Activated CD4-positive, alpha-beta memory T cell treated with anti-CD3 and anti-CD28 coated beads, Interleukin-2, amount 10 ng/mL, durations not matched to agents 7 days and 5 days (primary cell): ENCODE measurements at places on chromosomes 11 and 22. TPM values are rescaled to one million over a fixed set of nuclear protein-coding genes. Genes with fewer than 3 reads are reported as not detected.

- peak; percentile 18 for DNase-seq
Observed at GRCh38 chr11:34840736-34841386, 75.3 kb downstream of the APIP start.

GRCh38 chr11:118679483-118679882 lies at the start of gene TREH:
Gene TREH, minus strand, starts transcription at chr11:118679650. Its CDS starts 23 bp downstream, at chr11:118679627.
- DNase-seq, result no peak

DNA sequence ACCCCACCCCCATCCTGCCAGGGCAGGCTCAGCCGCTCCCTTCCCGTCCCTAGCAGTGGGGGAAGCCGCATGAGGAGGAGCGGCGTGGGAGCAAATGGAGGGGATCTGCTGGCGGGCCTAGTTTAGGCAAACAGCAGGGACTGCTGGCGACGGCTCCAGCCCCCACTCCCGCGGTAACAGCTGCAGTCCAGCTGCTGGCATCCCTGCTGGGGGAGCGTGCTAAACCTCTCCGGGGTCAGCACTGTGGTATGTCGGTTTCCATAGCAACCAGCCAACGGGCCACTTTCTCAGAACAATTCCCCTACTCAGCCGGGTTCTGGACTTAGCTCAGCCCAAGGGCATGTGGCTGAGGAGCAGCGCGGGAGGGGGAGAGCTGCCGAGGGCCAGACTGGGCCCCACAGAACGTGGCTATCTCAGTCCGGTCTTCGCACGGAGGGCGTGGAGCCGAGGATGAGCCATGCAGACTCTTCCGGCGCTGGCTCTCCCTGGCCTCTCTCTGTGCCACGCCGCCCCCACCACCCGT lies 98.8 kb downstream of the PKNOX2 start:
- no peak for DNase-seq

GRCh38 chr11:12429155-12429554 lies 51.8 kb downstream of the PARVA start:
- no peak for DNase-seq

OR9G4 gene
- total RNA-seq, result not detected

SIAE gene
- total RNA-seq, result 8.2 TPM

DNA sequence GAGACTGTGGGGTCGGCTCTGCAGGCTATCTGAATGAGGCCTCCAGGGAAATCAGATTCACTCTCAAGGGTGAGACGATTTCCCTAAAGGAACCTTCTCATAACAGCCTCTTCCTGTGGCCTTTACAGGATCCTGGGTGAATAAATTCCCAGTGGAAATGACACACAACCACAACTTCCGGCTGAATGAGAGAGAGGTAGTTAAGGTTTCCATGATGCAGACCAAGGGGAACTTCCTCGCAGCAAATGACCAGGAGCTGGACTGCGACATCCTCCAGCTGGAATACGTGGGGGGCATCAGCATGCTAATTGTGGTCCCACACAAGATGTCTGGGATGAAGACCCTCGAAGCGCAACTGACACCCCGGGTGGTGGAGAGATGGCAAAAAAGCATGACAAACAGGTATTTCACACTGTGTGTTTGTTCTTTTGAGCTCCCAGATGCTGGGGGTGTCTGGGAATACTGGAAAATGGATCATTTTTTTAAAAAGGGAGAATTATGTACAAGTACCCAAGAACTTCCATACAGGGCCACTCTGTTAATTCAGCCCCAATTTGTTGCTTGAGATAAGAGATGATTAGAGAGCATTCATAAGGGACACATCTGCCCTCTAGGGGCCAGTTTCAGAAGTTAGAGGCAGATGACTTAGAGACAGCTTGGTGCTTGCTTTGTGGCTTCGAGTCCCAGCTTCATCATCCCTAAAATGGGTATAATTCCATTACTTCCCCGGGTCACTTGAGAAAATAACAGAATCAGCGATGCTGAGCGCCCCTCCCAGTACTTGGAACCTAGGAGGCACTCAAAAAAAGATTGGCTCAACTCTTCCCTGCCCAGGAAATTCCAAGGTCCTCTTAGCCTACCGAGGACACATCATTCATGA lies 10.2 kb downstream of the SERPIND1 start:
- DNase-seq, result peak; percentile 47

DNA sequence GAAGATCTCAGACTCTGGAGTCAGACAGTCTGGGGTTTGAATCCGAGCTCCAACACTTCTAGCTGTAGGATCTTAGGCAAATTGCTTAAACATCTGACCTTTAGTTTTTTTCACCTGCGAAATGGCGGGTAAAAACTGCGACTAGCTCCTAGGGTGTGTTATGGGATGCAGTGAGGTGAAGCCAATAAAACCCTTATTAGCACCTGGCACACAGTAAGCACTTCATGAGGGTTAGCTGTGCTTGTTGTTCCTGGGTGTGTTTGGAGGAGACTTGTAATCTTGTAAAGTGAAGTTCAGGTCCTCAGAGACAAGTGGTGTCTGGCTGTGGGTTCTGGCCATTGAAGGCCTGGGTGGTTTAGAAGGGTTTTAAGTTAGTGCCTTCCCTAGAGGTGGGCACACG lies 68.9 kb downstream of the ZBTB16 start:
- DNase-seq, result no peak

DNA sequence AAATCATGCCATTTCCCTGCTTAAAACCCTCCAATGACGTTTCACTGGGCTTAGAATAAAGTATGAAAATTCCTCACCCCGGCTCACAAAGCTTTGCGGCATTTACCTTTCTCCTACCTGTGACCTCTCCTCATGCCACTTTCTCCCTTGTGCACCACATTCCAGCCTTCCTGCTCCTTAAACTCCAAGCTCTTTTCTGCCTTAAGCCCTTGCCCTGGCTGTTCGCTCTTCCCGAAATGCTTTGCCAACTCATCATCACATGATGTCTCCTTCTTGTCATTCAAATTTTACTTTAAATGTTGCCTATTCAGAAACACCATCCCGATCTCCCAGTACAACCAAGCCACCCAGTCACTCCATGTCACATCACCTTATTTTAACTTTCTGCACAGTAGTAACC lies 2.0 kb downstream of the PLEKHA7 start:
- DNase-seq, result no peak
